ENCODE measurements at places on chromosomes 4 and X. TPM values are rescaled to one million over a fixed set of nuclear protein-coding genes. Genes with fewer than 3 reads are reported as not detected.

The MAOA gene
- 0.32 TPM for total RNA-seq

- DNase-seq = no peak
Measured at GRCh38 chrX:51899741-51900140, 6.3 kb downstream of the MAGED1 start.

The SLITRK2 gene
- total RNA-seq = not detected

DNA sequence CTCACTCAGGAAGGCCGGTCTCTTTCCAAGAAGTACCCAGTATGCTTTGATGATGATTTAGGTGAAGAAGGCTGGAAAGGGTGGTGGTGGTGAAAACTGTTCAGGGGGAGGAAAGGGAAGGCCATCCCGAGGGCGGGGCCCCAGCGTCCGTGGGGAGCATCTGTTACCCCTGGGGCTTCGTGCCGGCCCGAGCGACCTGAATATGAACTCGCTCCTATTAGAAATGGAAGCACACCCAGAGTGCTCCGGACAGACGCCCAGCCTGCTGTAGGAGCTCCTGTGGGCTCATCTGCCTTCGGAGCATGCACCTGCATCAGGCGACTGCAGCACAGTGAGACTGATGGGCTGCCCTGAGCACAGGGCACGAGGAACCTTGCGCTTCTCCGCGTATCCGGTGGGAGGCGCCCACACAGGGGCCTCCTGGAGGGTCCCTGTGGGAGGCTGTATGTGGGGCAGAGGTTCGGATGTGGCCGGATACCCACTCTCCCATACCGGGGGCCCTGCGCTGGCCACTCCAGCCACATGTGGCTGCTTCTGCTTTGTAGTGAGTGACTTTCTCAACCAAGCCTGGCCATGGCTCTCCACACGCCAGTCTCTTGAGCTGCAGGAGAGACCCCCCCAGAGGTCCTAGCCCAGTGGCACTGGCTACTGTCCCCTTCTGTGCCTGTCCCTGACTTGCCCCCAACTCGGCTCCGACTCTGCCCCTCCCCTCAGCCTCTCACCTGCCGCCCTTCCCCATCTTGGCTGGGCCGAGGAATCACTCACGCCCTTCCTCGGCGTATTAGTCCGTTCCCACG is 36.7 kb downstream of the FGFRL1 start:
- no peak for DNase-seq

DNA sequence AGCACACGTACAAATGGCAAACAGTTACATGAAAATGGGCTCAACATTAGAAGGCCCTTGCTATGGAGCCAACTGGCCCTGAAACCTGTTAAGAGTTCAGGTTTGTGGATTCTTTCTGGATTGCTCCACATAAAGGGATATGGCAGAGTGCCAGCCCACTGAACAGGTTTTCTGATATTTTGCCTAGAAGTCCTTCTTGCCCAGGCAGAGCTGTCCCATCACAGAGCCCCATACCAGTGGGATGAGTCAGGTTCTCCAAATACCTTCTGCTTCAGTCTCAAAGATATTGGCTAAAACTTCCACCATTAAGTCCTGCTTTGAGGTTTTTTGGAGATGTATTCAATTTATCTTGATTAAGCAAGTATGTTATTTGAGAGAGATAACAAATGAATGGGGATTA is 146.8 kb upstream of the IL1RAPL2 start:
- DNase-seq = no peak

GRCh38 chr4:148557793-148558192 is 115.6 kb upstream of the NR3C2 start:
- DNase-seq = no peak

Data from osteocyte (in vitro differentiated cells).